ENCODE measurements at places on chromosomes 7 and 10.

DNA sequence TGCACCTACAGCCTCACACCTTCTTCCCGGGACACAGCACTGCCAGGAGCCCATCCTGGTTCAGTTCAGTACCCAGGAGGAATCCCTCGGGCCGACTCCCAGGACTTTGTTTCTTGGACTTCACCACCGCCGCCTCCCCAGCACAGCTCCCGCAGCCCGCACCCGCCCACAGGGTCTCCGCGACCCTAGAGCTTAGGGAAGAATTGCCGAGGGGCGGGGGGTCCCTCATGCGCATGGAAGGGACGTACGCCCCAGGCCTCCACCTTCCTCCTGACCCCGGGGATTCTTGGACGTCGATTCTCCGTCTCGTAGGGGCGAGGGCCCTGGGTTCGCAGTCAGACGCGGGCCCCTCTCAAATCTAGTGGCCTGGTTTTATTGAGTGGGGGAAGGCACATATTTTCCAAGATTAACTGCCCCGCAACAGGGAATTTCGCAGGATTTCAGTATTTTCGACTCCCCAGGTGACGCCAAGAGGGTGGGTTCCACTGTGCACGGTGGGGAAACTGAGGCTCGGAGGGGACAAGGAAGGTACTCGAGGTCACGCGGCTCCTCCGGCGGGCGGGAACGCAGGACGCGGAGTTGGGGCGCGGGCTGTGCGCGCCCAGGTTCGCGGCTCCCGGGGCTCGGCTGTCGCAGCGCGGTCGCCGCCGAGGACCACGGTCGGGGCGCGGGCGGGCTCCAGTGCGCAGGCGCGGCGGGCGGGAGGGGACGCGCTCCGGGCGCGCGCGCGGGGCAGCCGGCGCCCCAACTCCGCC lies at the start of gene ADCY1:
Gene ADCY1, plus strand, starts transcription at position 708 of the 755 bp plus-strand sequence. CDS start 176 bp downstream, outside the sequence.
- DNase-seq, result no peak

DNA sequence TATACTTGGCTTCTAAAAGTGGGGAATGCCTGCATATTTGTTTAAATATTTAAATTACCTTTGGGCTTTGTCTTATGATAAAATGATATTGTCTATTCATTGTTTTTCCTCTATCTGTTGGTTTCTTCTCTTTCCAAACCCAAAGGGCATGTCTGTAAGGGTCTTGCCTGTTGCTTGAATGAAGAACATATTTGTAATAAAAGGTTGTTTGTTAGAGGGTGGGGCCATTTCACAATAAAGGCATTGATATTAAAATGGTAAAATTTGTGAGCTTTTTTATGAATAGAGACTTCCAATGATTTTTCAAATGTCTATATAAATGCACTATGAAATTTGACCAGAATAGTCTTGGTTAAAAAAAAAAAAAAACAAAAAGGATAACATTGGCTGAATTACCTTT lies 105.2 kb downstream of the DKK1 start:
- DNase-seq, result no peak

GRCh38 chr10:97975598-97975997 lies 54.8 kb downstream of the CRTAC1 start:
- DNase-seq, result no peak

DNA sequence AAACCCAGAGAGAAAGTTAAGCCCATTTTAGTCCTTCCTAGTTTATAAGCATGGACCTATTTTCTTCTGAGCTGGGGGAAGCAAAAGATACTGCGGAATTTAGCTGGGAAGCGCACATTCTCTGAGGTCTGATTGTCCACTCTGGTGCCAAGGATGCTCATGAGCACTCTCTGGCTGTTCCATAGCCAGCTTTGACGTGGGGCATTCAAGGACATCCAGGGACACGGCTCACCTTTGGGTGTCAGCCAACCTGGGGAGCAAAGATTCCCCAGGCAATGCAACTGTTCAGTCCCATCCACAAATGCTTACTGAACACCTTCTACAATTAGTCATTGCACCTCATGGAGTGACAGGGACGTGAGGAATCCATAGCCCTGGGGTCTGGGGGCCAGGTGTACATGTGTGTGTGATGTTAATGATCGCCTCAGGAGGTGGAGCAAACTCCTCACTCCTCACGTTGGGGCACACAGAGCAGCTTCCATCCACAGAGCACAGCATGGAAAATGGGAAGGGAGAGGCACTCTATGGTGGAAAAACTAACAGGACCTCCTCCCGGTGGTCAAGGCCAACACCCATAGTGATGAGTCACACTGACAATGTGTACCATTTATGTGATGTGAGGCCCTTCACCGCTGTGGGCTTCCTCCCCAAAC lies 67.5 kb upstream of the IGFBP3 start:
- no peak for DNase-seq

- no peak for DNase-seq
Measured at GRCh38 chr10:122515022-122515424, 45.5 kb upstream of the DMBT1 start.

GRCh38 chr10:103706047-103706446 lies 149.3 kb downstream of the SH3PXD2A start:
- DNase-seq, result no peak

DNA sequence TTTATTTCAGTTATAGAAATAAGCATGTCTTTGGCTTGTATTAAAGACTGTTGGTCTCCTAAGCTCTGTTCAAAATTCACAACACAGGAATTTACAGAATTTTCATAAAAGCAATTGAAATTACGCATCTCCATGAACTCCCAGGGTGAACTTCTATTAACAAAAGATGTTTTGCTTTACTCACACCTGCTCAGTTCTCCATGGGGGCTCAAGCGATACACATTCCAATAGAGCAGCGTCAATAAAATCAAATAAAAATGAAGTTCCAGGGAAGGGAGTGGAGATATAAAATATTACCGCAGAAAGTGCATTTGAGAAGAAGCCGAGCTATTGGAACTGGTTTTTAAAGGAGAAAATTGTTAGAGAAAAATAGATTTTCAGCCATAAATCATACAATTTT lies 41.5 kb upstream of the ZNF438 start:
- no peak for DNase-seq

DNA sequence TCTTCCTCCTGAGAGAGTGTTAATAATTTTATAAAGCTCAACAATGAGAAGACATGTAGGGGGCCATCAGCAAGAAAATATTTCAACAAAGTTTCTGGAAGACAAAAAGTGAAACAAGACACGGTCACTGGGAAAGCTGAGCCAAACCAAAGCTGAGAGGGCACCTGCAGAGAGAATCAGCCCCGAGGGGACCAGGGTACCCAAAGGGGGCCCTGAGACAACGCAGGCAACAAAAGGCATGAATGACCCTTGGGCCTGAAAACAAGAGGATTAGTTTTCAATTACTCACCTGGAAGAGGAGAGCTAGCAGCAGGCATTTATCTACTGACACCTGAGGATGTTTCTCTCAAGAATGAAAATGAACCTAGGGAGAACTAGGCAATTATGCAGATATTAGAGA lies 461.2 kb upstream of the MGMT start:
- DNase-seq, result no peak

DNA sequence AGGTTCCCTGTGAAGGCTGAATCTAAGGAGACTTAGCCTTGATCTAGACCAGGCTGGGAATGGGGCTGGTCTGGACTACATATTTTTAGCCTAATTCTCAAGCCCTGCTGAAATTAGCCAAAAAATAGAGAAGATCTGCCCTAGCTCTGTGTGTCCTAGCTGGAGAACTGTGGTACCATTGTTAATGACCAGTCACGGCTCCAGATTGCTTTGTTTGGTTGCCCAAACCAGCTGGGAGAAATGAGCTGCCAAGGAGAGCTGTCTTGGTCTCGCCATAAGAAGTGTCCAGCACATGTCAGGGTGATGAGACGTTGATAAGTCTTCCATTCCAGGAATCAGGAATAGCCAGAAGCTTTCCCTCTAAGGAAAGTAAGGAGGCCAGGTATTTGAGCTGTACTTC lies 20.7 kb downstream of the GBX1 start:
- DNase-seq, result no peak

GRCh38 chr10:2834214-2834613 lies 233.1 kb upstream of the PFKP start:
- no peak for DNase-seq

DNA sequence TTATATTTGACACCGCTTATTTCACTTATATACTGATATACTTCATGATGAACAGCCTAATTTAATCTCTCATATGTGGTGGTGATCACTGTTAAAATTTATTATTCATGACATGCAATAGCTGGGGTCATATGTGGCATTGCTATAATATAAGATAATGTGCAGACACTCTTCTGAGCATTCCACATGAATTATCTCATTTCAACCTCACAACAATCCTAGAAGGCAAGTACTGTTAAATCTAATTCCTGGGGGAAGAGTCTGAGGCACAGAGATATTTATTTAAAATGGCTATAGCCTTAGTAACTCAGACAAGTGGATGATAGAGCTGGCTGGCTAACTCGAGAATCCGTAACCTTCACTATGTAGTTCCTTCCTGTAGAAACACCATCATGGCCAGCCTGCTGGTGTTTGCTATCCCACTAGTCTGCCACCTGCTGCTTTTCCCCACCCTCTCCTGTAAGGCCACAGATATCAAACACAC lies 46.6 kb upstream of the A1CF start:
- no peak for DNase-seq

- no peak for DNase-seq
Measured at GRCh38 chr7:36032361-36032818, 120.7 kb upstream of the EEPD1 start.

DNA sequence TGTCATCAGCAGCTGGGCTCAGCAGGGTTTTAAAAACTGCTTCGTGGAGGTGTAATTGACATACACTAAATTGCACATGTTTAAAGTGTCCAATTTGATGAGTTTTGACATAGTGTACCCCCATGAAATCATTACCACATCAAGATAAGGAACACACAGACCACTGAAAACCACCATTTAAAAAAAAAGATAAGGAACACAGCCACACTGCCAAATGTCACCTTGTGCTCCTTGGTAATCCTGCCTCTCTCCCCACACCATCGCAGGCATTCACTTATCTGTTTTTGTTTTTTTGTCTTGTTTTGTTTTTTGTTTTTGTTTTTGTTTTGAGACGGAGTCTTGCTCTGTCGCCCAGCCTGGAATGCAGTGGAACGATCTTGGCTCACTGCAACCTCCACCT lies 75.0 kb downstream of the NEURL1 start:
- no peak for DNase-seq

GRCh38 chr7:120964088-120964487 lies 13.5 kb downstream of the ING3 start:
- no peak for DNase-seq

DNA sequence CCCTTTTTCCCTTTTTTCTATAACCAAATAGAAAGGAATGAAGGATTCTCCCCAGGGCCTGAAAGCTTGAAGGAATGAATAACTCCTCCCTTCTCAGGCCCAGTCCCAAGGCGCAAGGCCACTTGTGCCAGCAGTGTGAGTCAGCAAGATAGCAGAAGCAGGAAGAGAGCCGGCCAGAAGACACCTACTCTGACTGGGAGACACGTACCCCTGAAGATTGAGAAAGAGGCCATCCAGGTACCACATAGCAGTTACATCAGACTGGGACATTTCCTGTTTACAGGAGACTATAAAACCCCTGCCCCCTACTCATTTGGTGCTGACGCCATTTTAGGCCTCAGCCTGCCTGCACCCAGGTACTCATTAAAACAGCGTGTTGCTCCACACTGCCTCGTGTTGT lies 65.5 kb downstream of the LRRC17 start:
- no peak for DNase-seq

- DNase-seq, result no peak
Measured at GRCh38 chr7:91557789-91558404, 293.7 kb downstream of the FZD1 start.

DNA sequence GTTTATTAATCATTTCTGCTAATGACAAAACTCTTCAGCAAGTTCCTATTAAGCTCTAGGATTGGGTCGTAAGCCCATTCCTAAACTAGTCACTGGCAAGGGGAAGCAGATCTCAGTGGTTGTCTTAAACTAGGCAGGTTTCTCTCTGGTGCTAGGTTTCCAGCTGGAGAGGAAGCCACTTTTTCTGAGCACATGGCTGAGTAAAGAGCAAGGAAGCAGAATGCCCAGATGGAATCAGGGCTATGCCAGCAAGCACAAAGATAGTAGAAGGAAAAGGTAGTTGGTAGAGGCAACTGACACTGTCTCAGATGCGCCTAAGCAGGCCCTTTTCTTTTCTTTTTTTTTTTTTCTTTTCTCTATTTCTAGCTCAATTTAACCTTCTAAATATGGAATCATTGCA lies 224.9 kb downstream of the EXOC4 start:
- no peak for DNase-seq

DNA sequence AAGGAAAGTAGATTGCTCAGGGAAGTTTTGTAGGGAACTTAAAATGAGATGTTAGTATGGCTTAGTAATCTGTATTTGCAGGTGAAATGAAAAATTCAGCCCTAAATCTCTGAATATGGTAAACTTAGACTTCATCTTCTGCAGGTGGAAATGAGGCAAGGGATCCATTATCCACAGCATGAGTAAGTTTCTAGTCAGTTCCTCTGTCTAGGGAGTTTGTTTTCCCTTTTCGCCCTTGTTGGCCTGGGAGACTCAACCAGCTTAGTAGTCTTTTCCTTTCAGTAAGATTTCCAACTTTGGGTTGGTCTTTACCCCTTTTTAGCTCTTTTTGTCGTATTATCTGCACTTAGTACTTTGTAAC lies 65.6 kb downstream of the ZEB1 start:
- no peak for DNase-seq

GRCh38 chr10:113788604-113789083 lies 37.2 kb downstream of the PLEKHS1 start:
- DNase-seq, result no peak

- no peak for DNase-seq
Measured at GRCh38 chr10:74347522-74347921, 196.5 kb downstream of the ADK start.

- no peak for DNase-seq
Measured at GRCh38 chr7:125641884-125642283, 712.3 kb upstream of the POT1 start.

GRCh38 chr10:22713853-22714478 lies 412 bp downstream of the PIP4K2A start:
- peak; percentile 13 for DNase-seq

DNA sequence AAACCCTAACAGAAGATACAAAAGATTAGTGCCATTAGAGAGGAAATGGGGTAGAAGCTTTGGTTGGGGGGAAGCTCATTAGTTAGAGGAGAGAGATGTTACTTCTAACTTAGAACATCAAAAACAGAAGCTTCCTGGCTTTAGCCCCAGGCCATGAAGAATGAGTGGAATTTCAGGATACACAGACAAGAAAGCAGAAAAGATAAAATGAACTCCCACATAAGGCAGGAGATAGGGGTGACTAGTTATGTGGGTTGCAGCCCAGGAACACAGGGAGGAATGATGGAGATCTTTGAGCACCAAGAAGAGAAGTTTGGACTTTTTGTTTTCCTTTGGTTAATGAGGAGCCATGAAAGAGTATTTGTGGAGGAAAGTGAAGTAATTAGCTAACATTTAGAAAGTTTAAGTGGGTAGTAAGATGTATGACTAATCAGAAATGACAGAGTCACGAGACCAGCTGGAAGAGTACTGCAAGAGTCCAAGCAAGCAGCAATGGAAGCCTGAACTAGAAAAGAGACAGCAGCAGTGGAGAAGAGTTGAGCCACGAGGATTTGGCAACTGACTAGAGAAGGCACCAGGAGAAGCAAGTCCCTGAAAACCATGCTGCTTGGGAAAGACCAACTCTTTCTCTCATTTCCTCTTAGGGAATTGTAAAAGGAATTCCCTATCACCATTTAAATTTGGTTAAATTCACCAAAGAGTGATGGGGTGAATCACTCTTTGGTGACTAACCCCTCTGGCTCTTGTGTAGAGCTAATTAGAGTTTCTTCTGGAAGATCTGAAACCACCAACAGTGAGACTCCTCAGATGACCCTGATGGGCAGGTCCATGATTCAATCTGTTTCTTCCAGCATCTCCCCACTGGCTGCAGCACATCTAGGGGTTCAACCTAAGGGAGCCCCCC lies 131.9 kb downstream of the KCNMA1 start:
- no peak for DNase-seq

- DNase-seq, result no peak
Measured at GRCh38 chr7:86914551-86914950, 144.9 kb downstream of the ELAPOR2 start.
